Posterior cingulate gyrus (tissue), 11 donors: ENCODE measurements at places on chromosomes 12 and 14.

GRCh38 chr14:82536566-82536965 lies 1002.9 kb upstream of the SEL1L start:
- DNase-seq: no peak

DNA sequence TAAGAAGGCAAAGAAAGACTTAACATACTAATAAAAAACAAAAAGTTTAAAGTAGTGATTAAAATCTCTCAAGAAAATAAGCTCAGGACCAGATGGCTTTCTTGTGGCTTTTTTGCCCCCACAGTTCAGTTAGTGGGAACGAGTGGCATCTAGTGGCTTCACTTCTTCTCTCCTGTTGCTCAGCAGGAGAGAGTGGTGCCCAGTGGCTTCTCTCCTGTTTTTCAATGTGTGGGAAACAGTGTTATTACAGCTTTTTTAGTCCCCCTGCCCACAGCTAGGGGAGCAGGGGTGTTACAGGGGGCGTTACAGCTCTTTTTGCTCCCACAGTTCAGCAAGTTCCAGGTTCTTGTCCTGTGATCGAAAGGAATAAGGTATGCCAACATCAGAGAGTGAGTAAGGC lies 135.2 kb downstream of the RERGL start:
- no peak for DNase-seq

GRCh38 chr12:51234530-51234929 lies 4.1 kb upstream of the DAZAP2 start:
- no peak for DNase-seq

DNA sequence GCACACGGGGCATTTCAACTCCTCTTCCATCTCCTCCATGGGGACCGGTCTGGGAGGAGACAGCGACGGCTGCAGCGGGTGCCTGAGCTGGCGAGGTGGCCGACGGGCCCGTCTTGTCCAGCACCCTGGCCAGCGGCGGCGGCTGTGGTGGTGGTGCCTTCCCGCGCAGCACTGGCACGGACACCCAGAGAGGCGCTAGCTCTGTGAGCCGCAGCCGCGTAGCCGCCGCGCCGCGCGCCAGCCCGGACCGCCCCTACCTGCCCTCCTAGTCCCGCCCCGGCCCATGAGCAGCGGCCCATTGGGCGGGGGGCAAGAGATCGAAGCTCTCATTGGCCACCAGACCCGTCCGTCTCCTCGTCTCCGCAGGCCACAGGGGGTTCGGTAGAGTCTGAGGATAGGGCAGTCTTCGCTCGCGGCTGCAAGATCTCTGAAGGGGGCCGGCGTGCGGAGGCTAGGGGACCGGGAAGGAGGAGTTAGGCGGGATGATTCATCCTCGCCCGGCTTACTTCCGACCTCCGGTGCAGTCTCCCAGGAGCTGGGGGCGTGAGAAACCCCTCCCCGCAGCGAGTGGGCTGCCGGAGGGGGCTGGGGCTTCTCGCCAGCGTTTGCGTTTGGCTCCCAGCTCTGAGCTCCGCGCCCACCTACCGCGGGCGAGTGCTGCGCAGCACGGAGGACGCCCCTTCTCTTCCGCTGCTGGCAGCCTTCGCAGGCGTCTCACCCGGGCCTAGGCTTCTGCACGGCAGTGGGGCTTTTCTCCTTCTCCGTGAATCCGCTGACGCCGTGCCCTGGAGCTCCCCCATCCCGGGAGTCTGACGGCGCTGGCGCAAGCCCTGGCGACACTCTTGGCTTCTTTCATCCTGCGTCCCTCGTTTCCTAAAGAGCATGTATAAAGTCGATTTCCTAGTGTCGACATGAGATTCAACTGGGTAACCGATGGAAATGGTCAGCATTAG lies at the start of gene TRIM9:
Gene TRIM9 (minus strand): TSS at position 205 of the 953 bp plus-strand sequence. CDS start 166 bp downstream, at position 39.
- peak; percentile 99 for DNase-seq

DNA sequence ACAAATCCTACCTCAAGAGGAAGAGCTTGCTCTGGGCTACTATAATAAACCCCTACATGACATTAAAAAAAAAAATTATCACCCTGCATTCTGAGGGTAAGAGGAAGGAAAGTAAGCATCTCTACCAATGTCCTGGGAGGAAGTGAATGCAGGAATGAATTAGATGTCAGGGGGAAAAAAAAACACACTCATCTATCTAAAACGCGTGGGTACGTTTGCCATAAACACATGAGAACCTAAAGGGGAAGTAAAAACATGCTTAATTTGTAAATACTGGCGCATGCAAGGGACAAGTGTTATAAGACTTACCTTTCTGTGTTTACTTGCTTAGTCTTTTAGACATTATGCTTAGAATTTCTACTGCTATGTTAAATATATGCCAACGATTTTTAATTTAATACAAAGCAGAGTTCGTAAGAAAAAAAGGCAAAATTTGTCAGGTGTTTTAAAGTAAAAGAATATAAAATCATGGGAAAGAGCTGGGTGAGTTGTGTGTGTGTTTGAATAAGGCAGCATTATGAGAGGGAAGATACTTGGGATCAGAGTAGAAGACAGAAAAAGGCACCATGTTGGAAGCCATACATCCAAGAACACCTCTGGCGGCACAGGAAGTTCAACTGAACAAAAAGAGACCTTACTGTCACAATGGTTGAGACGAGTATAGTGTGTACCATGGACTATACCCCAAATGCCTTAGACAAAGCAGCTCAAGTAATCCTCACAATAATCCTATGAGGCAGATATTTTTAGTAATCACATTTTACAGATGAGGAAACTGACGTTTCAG lies 1.5 kb downstream of the TMED8 start:
- no peak for DNase-seq

DNA sequence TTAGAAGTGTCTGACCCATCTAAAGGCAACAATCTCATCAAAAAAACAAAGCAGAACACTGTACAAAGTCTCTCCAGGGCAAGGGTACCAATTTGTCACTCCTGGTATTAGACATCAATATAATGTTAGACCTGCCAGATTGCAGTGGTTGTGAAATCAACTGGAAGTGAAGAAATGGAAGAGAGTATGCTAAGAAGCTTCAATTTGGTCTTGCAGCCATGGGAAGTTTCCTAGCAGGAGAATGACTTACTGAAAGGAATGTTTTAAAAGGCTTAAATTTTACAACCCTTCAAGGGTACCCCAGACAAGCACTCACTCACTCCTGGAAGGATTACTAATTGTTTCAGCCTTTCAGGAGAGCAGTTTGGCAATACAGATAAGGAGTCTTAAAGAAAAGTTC lies 18.9 kb downstream of the LLPH start:
- no peak for DNase-seq
